ENCODE measurements at places on chromosomes 16 and 17.

- no peak overlapping the region for H3K4me3 ChIP-seq
- DNase-seq = no peak
- no peaks in the 10 kb centered on the region for H3K27me3 ChIP-seq
- H3K27ac ChIP-seq = no peak overlapping the region
- H3K36me3 ChIP-seq = no peaks in the 10 kb centered on the region
These were observed 148.5 kb upstream of the WSCD1 start for GRCh38 chr17:5921512-5922282.

GRCh38 chr16:69338557-69339288, 641 bp downstream of the COG8 start:
- H3K27ac ChIP-seq = peak overlapping the region; percentile 80
- H3K4me1 ChIP-seq = peaks cover 30% of the 10 kb centered on the region
- H3K4me3 ChIP-seq = peak overlapping the region; percentile 75
- DNase-seq = peak; percentile 79
- no peaks in the 10 kb centered on the region for H3K36me3 ChIP-seq

DNA sequence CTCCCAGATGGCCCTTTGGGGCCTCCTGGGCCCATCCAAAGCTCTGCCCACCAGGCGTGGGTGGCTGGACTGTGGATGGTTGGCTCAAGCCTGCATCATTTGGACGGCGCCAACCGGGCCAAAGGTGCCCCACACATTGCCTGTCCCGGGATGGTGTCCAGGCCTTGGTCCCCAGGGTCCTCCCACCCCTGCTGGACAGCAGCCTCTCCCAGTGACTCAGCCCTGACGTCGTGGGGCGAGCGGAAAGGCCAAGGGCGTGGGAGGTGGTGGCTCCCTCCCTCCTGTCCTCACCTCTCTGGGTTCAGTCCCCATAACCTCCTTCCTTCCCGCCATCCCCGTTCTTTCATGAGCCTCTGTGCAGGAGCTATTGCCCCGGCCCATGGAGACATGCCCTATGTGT, 42.1 kb upstream of the DLX4 start:
- no peaks in the 10 kb centered on the region for H3K27me3 ChIP-seq
- no peaks in the 10 kb centered on the region for H3K4me1 ChIP-seq
- H3K4me3 ChIP-seq = no peak overlapping the region
- DNase-seq = peak; percentile 88
- no peak overlapping the region for H3K27ac ChIP-seq

- DNase-seq = no peak
- no peak overlapping the region for H3K4me3 ChIP-seq
- no peak overlapping the region for H3K27ac ChIP-seq
These were observed 26.9 kb downstream of the TNS4 start for GRCh38 chr17:40474419-40475002.

- DNase-seq = no peak
- H3K27me3 ChIP-seq = no peaks in the 10 kb centered on the region
- H3K4me3 ChIP-seq = no peak overlapping the region
- H3K27ac ChIP-seq = peak overlapping the region; percentile 27
- no peaks in the 10 kb centered on the region for H3K4me1 ChIP-seq
These were observed 85.9 kb upstream of the TBX2 start for GRCh38 chr17:61313461-61314326.

DNA sequence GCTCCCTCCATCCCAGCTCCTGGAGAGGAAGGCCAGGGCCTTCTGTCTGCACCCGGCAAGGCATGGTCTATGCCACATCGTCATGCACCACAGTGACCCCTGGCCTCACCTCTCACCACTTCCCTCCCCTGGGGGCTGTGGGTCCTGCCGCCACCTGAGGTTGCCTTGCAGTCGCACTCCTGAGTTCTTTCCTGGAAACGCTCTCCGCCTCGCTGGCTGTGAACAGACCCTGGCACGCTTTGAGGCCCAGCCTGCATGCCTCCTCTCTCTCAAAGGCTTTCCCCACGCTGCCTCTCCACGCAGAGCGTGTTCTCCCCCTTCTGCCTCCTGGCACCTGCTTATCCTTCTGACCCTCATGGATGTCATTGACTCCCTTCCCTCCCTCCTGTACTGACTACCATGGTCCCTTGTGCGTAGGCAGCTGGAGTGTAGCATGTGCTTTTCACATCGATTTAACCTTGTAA, 45.4 kb downstream of the SEC14L1 start:
- H3K36me3 ChIP-seq = peaks cover 4% of the 10 kb centered on the region
- no peaks in the 10 kb centered on the region for H3K27me3 ChIP-seq
- H3K27ac ChIP-seq = peak overlapping the region; percentile 31
- H3K4me3 ChIP-seq = no peak overlapping the region
- DNase-seq = peak; percentile 78
- peaks cover 75% of the 10 kb centered on the region for H3K4me1 ChIP-seq

GRCh38 chr17:82551779-82552457, 32.4 kb downstream of the FOXK2 start:
- DNase-seq = peak; percentile 84
- no peak overlapping the region for H3K4me3 ChIP-seq
- H3K4me1 ChIP-seq = peaks cover 49% of the 10 kb centered on the region
- H3K36me3 ChIP-seq = no peaks in the 10 kb centered on the region

- H3K4me3 ChIP-seq = no peak overlapping the region
- no peaks in the 10 kb centered on the region for H3K36me3 ChIP-seq
These were observed 217.8 kb downstream of the SPECC1 start for GRCh38 chr17:20226814-20227482.
